ENCODE measurements at places on chromosomes 6 and 20. TPM values are rescaled to one million over a fixed set of nuclear protein-coding genes. Genes with fewer than 3 reads are reported as not detected.

GRCh38 chr6:147080225-147080624 is 124.0 kb upstream of the STXBP5 start:
- no peak for DNase-seq

DNA sequence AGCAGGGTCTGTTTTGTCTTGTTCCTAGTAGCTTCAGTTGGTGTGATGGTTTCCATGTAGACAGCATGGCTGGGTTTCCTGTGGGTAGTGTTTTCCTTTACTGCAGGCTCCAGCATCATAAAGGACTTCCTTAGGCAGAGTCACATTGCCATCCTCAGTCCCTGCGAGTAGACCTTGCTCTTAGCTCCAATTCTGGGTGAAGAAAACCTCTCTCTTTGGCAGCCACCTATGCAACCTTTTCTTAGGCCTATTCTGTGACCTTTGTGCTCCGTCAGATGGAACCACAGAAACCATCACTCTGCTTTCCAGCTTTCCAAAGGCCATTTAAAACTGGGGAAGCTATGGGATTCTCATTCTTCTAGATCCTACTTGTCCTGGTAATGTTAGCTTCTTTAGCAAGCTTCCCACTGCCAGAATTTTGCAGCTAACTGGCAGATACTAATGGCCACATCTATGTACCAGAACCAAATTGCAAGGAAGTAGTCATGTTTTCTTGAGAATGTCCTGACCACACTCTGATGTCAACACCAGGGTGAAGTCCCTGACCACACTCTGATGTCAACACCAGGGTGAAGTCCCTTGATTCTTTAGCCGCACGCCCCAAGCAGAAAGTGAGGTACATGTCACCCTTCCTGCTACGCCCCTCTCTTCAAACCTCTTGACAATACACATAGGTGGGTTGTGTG is 646.6 kb upstream of the HS3ST5 start:
- DNase-seq: no peak

TUBB2B gene
- 1.5 TPM for total RNA-seq

DNA sequence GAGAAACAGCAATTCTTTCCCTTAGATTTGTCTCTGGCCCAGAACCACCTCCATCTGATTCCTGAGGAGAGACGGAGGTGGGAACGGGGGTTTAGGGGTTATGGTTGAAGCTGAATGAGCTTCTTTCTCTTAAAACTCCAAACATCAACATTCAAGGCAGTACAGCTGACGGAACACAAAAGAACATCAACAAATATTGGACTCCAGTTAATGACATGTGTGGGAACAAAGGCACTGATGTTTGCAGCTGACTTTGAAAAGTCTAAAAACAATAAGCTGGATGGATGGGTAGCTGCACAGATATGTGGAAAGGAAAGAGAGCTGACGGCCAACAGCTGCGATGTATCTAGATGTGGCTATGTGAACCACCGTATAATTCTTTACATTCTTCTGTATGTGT is 256.5 kb downstream of the SOD2 start:
- no peak for DNase-seq

DNA sequence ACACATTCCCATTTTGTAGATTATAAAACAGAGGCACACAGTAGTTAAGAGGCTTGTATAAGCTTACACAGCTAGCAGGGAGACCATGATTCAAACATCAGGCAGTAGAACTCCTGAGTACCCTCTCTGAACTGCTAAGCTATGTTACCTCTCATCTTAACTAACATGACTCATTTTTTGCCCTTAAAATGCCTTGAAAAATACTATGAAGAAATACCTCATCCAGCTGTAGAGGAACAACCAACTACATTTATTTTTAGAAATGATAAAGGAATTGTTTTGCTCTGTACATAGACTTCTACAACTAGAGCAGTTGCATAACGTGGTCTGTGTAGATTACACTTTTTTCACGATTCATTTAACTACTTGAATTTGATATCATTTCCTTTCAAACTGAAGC is 102.1 kb downstream of the FLRT3 start:
- DNase-seq: no peak

GRCh38 chr20:49948178-49948577 is 12.0 kb downstream of the RNF114 start:
- no peak for DNase-seq

- no peak for DNase-seq
These were observed 13.3 kb downstream of the RSPH9 start for GRCh38 chr6:43658161-43658560.

TENT5A gene
- 31.5 TPM for total RNA-seq

- DNase-seq: no peak
These were observed 443.7 kb downstream of the GJA1 start for GRCh38 chr6:121879149-121879548.

GRCh38 chr6:33632558-33633039 is 11.5 kb downstream of the ITPR3 start:
- DNase-seq: peak; percentile 83

COL12A1 gene
- total RNA-seq: 8.1 TPM

- DNase-seq: no peak
These were observed 53.9 kb downstream of the AKAP12 start for GRCh38 chr6:151293688-151294016.

DNA sequence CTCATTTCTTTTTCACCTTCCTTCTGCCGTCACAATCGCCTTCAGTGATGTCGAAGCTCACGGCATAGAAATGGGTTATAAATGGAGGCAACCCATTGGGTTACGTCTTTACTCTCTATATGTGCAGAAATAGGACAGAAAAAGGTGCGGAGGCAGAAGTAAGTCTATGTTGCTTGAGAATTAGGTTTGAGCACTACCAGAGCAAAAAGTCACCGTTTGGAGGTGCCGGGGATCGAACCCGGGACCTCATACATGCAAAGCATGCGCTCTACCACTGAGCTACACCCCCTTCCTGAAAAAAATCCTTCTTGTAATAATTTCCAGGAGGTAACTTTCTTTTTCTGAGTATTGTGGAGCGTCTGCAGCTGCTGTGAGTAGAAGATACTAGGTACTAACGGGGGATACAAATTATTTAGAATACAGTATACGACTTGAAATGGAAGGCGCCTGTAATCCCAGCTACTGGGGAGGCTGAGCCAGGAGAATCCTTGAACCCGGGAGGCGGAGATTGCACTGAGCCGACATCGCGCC is 134.2 kb downstream of the TRIM27 start:
- no peak for DNase-seq

GRCh38 chr6:120473804-120474203 is 860.5 kb downstream of the TBC1D32 start:
- DNase-seq: no peak

DNA sequence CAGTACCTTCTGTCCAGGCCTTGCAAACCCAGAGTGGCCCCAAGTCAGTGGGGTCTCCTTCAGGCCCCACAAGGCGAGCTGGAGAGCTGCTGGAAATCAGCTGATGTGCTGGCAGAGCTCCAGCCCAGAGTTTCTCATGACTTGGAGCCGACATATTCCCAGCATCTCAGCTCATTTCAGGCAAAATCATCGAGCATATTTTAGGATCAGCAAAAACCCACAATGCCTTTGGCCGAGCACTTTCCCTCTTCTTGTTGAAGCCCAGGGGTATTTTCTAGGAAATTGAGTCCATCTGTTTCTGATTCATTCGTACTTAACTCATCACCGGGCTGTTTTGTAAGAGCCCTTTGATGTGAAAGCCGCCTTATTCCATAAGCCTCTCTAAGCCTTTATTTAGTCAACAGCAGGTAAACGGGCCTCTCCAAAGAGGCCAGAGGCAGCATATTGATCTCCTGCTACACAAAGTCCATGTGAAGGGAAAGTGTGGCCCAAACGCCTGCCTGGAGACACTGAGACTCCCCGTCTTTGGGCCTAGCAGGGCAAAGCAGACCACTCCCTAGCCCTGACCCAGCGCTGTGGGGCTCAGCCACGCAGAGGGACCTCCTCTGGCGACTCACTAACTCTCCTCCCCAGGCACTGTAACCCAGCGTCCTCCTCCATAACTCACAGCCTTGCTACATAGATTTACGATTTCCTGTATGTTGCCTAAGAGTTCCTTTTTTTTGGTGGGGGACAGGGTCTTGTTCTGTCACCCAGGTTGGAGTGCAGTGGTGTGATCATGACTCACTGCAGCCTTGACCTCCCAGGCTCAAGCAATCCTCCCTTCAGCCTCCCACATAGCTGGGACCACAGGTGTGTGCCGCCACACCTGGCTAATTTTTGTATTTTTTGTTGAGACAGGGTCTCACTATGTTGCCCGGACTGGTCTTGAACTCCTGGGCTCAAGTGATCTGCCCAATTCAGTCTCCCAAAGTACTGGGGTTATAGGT is 12.1 kb upstream of the C20orf203 start:
- peak; percentile 54 for DNase-seq

GRCh38 chr20:11912013-11912658 is 5.6 kb upstream of the BTBD3 start:
- DNase-seq: no peak

DNA sequence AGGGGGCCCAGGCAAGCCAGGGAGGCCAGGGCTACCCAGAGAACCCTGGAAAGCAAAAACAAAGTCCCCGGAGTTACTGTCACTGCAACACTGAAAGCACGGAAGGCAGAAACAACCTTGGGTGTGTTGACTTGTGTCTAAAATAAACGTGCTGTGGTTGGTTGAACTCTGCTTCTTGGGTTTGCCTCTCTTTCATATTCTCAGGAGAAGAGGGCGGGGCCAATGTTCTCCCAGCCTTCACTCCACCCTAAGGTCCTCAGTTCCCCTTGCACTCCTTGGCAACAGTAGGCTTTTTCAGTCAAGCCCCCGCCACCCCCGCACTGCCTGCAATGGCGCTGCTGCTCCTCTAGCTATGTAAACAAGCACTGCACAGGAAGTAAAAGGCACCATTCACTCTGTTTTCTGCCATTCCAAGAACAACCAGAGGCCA is 60.9 kb downstream of the COL9A1 start:
- no peak for DNase-seq

DNA sequence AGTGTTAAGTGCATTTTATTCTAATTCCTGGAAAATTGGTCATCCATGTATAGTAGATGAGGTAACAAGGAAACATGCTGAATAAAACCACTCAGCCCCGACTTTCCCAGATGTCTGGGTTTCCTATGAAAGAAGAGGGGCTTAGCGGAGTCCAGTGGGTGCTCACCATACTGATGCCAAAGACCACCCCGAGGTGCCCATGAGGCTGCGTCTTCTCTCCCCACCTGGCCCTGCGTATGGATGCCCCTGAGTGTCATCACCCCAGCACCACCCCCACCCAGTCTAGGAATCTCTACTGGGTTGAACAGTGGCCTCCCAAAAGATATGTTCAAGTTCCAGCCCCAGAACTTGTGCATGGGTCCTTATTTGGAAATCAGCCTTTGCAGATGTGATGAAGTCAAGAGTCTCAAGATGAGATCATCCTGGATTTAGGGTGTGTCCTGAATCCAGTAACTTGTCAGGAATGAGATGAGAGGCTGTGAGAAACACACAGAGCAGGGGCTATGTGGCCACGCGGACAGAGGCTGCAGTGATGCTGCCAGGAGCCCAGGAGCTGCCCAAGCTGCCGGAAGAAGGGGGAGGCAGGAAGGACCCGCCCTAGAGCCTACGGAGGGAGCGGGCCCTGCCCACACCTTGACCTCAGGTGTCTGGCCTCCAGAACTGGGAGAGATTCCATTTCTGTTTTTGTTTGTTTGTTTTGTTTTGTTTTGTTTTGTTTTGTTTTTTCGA is 124.6 kb upstream of the CDH4 start:
- DNase-seq: no peak

GRCh38 chr20:50272030-50272723 is 81.5 kb downstream of the CEBPB start:
- DNase-seq: peak; percentile 86

GDAP1L1 gene
- 0.43 TPM for total RNA-seq

BANF2 gene
- not detected for total RNA-seq

Data from right cardiac atrium (tissue), 5 donors.